ENCODE measurements at places on chromosomes 11 and 22.

DNA sequence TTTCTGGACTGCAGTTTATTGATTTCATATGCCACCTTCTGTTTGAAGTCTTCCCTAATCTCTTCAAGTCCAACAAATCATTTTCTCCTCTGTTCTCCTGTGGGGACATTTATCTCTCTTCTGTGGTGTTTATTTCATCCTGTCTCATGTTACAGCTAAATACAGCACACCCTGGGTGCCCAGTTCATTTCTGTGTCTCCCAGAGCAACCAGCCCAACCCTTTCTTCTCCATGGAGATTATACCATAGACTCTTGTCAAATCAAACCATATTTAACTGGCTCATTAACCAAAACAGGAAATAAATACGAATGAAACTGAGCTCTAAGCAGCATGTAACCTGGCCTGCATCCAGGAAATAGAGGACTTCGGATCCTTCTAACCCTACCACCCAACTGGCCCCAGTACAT is at the start of gene MS4A8:
Gene MS4A8, plus strand, starts transcription at position 329 of the 408 bp plus-strand sequence. CDS start 1,249 bp downstream, outside the sequence.
- no peak for DNase-seq

DNA sequence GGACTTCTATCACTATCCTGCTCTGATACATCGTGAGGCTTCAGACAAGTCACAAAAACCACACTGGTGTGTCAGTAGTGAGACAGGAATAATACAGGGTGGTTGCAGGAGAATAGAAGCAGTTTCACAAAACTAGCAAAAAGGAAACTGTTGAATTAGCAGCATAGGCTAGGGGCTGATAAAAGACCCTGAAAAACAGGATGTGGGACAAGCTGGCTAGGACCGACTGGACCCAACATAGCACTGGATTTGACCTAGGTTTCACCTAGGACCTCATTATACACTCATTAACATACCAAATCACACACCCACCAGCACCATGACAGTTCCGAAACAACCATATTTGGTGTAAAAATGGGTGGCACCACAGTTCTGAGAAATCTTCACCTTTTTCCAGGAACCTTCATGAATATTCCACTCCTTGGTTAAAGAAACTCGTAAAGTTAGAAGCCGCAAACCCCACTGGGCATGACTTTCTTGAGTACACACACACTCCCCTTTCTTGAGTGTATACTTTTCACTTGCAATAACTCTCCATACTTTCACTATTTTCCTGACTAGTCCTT is 76.2 kb downstream of the SLC1A2 start:
- no peak for DNase-seq

DNA sequence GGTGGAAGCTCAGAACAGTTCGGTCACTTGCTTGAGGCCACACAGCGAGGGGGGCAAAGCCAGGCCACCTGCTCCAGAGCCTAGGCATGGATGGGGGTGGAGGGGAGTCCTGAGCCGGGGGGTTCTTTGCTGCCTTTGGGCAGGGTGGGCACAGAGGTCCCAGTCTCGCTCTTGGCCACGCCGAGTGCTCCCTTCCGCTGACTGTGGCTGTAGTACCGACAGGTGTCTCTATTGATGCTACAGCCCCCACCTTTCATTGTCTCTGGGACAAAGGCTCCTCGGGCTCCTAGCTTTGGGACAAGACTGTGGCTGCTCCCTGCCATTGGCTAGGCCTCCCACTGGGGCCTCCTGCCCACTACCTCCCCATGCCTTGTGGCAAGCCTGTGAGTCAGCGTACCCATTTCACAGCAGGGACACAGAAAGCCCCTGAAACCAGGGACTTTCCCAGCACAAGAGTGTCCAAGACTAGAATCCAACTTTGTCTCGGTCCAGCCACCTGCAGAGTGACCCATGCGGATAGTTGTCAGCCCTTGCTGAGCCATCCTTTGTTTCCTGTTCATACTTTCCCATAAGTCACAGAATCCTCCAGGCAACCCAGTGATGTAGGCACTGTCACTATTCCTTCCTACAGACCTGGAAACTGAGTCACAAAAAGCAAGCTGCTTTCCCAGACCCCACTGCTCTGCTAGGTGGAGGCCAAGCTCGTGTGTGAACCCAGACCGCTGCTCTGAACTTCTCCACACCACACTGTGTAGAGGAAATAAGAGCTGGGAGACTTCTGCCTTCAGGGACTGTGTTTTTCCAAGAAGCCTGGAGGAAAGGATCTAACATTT is 17.2 kb downstream of the MYEOV start:
- DNase-seq = no peak

DNA sequence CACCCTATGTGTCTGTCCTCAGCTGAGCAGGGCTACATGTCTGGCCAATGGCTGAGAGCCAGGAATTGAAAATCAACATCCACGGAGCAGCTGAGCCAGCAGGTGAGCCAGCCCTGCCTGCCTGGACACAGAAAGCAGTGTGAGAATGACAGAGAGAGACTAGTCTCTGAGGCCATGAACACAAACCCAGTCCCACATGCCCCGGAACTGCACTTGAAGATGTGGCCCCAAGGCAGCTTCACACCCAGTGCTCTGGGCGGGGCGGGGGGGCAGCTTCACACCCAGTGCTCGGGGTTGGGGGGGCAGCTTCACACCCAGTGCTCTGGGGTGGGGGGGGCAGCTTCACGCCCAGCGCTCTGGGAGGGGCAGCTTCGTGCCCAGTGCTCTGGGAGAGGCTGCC is 37.6 kb downstream of the TRMU start:
- DNase-seq = no peak

DNA sequence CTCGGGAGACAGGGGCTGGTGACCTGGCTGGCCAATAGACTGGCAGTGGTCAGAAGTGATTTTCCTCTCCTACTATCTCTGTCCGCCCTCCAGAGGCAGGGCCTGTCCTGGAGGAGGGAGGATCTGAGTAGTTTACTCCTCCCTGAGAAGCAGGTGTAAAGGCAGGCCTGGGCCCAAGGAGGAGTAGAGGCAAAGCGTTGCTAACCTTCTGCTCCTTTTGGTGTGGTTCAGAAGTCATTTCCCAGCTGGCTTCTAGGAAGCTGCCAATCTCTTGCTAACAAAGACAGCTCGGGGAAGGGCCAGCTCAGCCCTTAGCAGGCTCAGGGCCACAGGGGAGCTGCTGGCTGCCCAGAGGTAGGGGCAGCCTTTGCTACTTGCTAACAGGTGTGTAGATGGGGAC is 151.1 kb upstream of the NECTIN1 start:
- DNase-seq = no peak

Data from aorta (tissue), 5 donors.